CD4-positive, CD25-positive, alpha-beta regulatory T cell (primary cell): ENCODE measurements at places on chromosomes 7 and 10.

DNA sequence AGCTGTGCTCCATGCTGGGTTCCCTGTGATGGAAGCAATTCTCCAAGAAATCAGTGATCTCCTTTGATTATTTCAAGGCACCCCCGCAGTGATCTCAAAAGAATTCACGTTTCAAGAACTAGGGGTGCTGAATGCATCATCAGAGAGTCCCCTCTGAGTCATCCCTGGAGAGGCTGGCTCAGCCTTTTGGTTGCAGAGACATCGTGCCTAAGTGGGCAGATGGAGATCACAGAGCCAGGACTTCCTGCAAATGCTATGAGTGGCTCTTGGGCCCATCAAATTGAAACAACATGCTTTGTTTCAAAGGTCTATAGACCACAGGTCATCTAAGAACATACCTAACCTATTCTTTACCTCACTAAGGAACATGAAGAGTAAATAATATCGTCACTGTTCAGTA is 41.5 kb upstream of the PLEKHA1 start:
- peak; percentile 26 for DNase-seq

- no peak for DNase-seq
These were observed 177.6 kb downstream of the GALNT11 start for GRCh38 chr7:152203095-152203494.

DNA sequence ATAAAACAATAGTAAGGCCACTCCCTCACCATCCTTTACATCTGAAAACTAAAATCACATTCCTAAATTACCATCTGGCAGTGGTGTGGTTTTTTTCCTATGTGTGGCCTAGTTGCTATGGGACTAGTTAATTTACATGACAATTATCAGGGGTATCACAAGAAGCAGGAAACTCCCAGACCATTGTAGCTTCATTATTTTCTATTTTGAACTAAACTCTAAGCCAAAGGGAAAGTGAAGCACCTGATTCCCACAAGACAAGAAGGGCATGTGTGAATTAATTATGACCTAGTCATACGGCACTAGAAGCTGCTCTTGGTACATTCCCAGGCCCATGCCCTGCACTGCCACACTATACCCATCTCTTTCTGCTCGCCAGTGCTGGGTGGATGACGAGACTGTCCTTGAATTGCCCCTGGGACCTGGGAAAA is 103.4 kb downstream of the ATXN7L1 start:
- DNase-seq = no peak

GRCh38 chr7:80630608-80631405 is 7.6 kb upstream of the CD36 start:
- no peak for DNase-seq

GRCh38 chr7:158809596-158809995 is 19.7 kb downstream of the ESYT2 start:
- no peak for DNase-seq

DNA sequence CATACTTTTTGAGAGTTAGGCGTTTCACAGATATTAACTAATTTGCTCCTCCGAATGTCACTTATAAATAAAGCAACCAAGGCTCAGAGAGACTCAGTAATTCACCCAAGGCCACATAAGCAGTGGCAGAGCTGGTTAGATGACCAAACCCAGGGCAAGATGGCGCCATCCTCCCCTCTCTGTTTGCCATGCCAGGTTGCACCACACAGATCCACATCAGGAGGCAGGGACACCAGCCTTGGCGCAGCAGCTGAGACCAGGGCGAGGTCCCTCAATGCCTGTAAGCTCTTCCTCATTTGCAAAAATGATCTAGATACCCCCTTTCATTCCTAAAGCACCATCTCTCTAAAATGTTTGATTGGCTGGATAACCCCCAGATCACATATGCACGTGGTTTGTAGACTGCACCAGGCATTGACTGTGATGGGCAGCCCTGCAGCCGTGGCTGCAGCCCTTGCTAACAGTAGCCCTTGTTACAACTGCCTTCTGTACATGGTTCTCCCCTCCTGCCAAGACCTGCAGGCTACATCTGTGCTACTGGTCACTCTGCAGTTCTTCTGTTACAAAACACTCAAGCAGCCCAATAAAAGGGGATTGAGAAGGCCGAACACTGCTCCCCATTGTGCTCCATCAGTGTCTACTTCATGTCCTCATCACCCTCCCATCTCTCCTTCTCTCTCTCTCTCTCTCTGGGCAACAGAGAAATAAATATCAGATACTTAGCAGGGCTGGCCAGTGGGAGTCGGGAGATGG is 298.6 kb downstream of the PRPF18 start:
- no peak for DNase-seq

DNA sequence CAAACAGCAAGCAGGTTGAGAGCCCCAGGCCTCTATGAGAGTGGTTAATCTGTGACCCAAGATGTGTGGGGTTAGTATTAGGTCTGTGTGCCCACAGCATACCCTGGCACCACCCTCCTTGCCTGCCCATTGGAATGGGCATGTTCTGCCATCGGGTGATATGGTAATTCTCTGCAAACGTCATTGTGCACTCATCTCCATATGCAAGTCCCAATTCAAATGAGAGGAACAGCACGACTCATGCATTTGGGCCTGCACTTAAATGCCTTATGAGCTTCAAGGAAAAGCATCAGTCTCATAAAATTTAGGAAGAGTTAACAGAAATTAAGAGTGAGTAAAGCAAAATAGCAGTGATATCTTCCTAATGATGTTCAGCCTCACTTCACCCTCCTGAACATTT is 133.9 kb upstream of the FGFR2 start:
- DNase-seq = no peak

DNA sequence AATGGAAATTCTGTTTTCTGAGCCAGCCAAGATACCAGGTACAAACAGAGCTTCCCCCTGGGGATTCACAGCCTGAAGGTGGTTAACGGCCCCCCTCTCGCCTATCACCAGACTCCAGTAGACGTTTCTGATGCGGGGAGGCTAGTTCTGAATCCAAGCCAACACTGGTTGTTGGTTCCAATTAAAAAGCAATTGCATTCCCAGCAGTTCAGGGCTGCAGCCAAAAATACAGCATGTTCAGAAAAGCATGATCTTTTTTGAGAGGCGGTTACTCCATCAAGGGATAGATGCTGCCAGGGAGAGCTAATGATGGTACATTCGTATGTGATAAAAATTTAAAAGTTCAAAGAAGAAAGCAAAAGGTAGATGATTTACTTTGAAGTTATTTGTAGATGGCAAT is 481.0 kb downstream of the GALNT17 start:
- DNase-seq = no peak

- no peak for DNase-seq
These were observed 172.8 kb downstream of the NRP1 start for GRCh38 chr10:33161550-33162247.

- DNase-seq = no peak
These were observed 9.3 kb downstream of the GIMAP7 start for GRCh38 chr7:150524018-150524417.

- DNase-seq = no peak
These were observed 12.9 kb downstream of the COL17A1 start for GRCh38 chr10:104072786-104073185.

DNA sequence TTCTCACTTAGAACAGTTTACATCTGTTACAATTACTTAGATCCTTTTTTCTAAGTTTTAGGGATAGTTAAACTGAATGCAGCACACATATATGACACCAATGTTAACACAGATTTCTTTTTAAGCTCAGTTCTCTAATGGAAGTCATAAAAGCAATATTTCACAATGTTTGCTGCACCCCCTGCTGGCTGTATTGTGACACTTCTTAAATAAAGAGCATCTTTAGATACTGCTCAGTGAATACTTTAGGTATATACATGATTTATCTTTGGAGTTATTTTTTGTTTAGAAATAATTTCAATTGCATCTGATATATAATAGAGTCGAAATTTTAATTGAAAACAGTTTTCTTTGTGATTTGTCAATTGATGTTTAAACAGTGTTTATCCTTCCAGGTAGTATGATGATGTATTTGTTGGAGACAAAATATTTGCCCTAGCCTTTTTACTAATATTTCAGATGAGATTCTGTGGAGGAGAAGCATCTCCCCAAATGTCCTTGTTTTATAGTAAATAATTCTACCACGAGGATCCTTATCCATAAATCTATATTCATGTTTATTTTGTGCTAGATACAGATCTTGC is 174.4 kb downstream of the ST7 start:
- DNase-seq = peak; percentile 75

- DNase-seq = no peak
These were observed 57.7 kb downstream of the KLF6 start for GRCh38 chr10:3727268-3727667.

DNA sequence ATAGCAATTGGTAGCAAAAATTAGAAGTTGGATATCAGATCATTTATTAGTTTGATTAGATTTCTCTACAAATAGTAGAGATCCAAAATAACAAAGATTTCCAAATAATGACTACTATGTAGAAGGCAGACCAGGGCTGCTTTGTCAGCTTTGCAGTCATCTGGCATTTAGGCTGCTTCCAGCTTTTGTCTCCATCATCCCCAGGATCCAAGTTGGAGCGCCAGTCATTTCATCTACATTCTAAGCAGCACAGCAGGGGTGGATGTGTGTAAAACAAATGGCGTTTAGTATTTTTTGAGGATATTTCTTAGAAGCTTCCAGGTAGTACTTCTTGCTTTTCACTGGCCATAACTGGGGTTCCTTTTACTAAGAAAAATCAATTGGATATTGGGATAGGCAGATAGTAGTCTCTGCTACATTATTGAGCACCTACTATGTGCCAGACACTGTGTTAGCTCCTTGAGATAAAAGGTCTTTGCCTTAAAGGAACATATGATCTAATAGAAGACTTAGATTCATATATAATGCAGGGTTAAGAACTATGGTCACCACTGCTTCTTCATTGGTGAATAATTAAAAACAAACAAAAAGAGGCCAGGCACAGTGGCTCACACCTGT is 41.5 kb downstream of the TPST1 start:
- no peak for DNase-seq

GRCh38 chr10:96271016-96271815 is at the start of gene BLNK:
TSS of gene BLNK (minus strand) at chr10:96271569. CDS start at chr10:96271398, 171 bp downstream.
- DNase-seq = no peak

DNA sequence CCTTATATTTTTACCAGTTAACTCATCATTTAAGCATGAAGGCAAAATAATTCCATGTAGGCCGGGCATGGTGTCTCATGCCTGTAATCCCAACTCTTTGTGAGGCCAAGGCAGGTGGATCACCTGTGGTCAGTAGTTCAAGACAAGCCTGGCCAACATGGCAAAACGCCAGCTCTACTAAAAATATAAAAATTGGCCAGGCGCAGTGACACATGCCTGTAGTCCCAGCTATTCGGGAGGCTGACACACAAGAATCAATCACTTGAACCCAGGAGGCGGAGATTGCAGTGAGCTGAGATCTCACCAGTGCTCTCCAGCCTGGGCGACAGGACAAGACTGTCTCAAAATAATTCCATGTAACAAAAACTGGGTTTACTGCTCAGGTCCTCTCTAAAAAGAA is 18.3 kb downstream of the HNRNPA2B1 start:
- no peak for DNase-seq

DNA sequence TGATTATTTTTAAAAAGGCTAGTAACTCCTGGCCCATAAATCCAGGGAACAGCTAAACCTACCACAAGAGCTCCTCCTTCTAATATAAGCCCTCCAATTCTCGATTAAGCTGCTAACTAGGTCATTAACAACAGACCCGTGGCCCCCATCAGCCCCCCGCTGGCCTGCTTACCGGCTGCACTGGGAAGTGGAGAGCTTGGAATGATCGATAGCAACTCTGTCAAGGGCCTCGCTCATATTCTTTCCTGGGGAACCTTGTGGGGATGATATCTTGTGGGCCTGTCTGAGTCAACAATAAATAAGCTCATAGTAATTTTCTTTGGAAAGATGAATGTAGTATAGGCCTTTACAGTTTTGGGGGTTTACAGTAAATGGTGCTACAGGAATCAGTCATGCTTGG is 353.5 kb downstream of the TCERG1L start:
- DNase-seq = no peak

GRCh38 chr10:21527598-21528235 is 2.2 kb upstream of the SKIDA1 start:
- DNase-seq = no peak

- DNase-seq = no peak
These were observed 7.7 kb upstream of the HTR5A start for GRCh38 chr7:155062411-155062810.

DNA sequence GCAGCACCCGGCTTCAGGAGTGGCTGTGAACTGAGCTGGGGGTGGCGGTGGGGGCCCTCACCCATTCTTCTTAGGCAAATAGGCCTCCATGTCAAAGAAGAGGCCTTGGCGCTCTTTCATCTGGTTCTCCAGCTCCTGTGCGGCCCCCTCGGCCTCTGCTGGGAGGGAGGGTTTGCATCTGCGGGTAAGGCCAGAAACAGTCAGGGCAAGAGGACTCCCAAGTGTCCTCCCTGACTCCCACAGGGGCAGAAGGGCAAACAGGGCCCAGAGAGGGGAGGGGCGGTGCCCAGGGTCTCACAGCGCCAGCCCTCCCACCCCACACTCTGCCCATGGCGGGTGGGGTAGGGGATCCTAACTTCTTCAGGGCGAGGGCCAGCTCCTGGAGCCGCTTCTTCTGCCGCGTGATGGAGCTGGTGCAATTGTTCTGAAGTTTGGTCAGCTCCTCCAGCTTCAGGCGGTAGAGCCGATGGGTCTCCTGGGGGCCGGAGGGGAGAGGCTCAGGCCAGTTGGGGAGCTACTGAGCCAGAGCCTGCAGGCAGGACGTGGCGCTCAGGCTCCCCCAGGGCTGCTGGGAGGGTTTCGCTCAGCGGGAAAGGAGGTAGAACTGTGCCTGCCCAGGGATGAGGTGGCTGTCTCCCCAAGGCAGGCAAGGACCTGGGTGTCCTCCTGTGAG is 2.2 kb downstream of the TMEM120A start:
- DNase-seq = no peak

DNA sequence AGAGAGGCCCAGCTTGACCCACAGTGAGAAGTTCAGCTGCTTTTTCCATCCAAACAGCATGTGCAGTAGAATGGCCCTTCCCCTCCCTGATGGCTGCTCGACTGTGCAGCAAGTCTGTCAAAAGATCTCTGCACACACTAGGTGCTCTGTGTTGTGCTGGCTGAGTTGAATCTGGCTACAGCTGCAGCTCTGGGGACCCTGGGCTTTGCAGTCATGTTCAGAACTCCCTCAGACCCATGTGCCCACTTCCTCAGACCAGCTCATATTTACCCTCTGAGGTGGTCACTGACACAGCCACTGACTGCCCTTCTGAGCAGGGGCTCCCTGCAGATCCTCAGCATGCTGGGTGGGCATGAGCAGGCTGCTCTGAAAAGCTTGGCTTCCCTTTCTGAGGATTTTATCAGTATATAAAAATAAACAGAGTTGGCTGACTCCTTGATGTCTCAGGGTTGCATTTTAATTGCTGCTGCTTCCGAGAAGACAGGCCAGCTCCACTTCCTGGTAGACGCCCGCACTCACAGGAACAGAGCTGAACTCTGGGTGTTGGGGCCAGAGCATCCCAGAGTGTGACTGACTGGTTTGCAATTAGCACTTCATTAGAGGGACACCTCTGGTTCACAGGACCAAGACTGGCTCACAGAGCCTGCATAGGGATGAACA is 507.9 kb downstream of the RPS24 start:
- no peak for DNase-seq

DNA sequence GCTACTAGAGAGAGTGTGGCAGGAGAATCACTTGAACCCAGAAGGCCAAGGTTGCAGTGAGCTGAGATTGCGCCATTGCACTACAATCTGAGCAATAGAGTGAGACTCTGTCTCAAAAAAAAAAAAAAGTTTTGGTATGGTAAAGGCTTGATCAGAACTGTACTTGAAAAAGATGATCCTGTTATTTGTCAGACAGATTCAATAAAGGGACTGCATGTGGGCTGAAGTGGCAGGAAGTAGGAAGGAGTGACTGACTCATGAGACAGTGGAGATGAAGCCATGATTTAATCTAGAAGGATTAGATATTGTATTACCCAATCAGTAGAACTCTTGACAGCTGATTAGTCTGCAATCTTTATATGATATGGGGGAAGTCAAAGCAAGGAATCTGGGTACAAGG is 2.7 kb upstream of the TMEM254 start:
- DNase-seq = no peak
